Neuronal stem cell (in vitro differentiated cells): ENCODE measurements at places on chromosomes 11 and 22.

- H3K4me3 ChIP-seq, result peak overlapping the region; percentile 38
- no peaks in the 10 kb centered on the region for H3K36me3 ChIP-seq
- no peak overlapping the region for H3K27ac ChIP-seq
- no peak for DNase-seq
- peaks cover 31% of the 10 kb centered on the region for H3K4me1 ChIP-seq
- H3K27me3 ChIP-seq, result no peaks in the 10 kb centered on the region
Observed at GRCh38 chr11:75639762-75640181, 29.1 kb downstream of the MAP6 start.

GRCh38 chr11:46890665-46891064, 27.7 kb downstream of the LRP4 start:
- H3K27ac ChIP-seq, result no peak overlapping the region
- no peaks in the 10 kb centered on the region for H3K4me1 ChIP-seq
- no peak overlapping the region for H3K4me3 ChIP-seq
- peaks cover 35% of the 10 kb centered on the region for H3K36me3 ChIP-seq

GRCh38 chr11:64078284-64078683, 42.6 kb downstream of the FLRT1 start:
- no peaks in the 10 kb centered on the region for H3K36me3 ChIP-seq
- H3K4me1 ChIP-seq, result peaks cover 8% of the 10 kb centered on the region
- H3K27ac ChIP-seq, result no peak overlapping the region
- no peak overlapping the region for H3K4me3 ChIP-seq
- no peak for DNase-seq

DNA sequence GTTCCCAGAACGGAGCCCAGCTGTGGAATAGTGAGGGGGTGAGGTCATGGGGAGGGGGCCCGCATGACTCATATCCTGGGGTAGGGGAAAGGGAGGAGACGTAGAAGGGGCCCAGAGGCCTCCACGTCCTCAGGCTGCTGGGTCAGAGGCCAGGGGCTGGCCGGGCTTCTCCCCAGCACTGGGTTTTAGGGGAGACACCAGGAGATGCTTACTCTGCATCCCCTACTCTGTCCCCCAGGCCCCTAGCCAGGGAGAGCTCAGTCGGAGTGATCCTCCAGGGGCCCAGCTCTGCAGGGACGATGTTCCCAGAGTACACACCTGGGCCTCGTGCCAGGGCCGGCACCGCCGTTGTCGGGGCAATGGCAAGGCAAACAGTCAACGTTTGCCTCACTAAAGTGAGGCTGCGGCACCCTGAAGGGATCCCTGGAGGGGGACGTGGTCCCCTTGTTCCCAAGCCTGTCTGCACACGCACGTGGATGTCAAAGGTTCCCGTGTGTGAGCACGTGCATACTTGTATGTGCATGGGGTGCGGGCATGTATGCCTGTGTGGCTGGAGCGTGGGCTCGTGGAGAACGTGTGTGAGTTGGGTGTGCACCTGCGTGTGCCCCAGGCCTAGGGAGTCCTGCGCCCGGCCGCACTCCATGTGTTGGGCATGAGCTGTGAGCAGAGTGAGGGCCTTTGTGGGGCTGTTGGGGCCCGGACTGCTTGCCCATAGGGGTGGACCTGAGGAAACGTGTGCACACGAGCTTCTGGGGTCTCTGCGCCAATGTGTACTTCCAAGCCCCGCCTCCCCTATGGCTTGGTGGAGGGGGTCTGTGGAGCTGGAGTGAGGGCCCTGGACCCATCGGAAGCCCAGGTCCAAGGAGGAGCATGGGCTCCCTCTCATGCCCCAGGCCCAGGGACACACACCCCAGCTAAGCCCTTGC, 14.2 kb downstream of the PRR33 start:
- no peak overlapping the region for H3K4me3 ChIP-seq
- H3K4me1 ChIP-seq, result peaks cover 5% of the 10 kb centered on the region
- no peaks in the 10 kb centered on the region for H3K36me3 ChIP-seq
- no peak overlapping the region for H3K27ac ChIP-seq

DNA sequence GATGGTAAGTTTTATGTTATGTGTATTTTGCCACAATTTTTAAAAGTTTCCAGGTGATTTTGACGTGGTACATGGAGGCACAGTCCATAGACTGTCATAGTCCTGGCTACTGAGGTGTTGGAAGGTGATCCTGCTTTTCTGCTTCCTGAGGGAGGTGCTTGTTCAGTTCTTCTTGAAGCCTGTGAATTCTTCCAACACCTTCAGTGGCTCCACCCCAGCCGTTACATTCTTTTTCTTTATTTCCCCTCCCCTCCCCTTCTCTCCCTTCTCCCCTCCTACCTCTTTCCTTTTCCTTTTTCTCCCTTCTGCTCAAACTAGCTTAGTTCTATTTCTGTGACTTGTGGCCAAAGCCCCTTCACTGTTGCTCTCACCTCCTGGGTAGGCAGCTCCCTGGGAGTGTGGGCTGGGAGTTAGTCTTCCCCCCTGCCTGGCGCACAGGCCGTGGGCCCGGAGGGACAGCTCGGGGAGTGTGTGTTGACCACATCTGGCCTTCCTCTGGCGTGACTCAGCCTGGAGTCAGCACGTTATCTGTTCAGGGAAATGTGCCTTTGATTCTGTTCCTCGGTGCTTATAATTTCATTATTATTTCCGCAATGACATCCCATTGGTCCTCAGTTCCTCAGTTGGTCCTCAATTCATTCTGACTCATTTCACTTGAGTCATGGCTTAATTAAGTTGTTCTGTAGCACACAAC, 566.2 kb downstream of the TBC1D22A start:
- DNase-seq, result no peak
- no peaks in the 10 kb centered on the region for H3K4me1 ChIP-seq
- H3K36me3 ChIP-seq, result peaks cover 2% of the 10 kb centered on the region
- peaks cover 10% of the 10 kb centered on the region for H3K27me3 ChIP-seq
- no peak overlapping the region for H3K27ac ChIP-seq

DNA sequence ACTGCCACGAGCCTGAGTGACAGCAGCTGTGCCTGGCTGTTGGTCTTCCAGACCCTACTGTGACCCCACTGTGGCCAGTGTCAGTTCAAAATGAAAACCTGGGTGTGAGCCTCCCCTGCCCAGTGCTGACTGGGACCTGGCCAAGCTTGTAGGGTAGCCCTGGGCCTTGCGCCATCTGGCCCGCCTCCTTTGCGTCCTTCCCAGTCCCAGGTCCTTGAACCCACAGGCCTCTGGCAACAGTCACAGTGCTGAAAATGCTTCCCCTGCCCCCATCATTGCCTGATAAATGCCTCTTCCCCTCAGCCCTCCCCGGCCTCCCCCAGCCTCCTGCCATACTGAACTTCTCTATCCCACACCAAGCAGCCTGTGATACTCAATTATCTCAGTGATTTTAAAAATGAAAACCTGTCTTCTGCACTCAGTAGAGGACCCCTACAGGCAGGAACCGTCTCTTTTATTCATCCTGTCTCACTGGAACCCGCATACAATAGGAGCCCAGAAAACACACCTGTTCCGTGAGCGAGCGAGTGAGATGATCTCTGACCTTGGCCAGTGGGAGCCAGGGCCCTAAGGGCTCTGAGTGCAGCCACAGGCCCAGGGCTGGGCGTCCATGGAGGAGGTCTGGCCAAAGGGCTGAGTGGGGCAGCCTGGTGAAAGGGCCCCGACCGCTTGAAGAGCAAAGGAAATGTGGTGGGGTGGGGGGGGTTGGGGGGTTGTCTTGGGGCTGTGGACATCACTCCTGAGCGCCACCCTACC, 49.7 kb upstream of the TTLL12 start:
- H3K27me3 ChIP-seq, result no peaks in the 10 kb centered on the region
- no peaks in the 10 kb centered on the region for H3K36me3 ChIP-seq
- H3K27ac ChIP-seq, result no peak overlapping the region
- no peak overlapping the region for H3K4me3 ChIP-seq
- H3K4me1 ChIP-seq, result peaks cover 30% of the 10 kb centered on the region
- DNase-seq, result no peak

GRCh38 chr11:1000357-1001278, 35.9 kb downstream of the MUC6 start:
- DNase-seq, result no peak
- peaks cover 77% of the 10 kb centered on the region for H3K36me3 ChIP-seq
- peaks cover 7% of the 10 kb centered on the region for H3K4me1 ChIP-seq
- no peak overlapping the region for H3K27ac ChIP-seq

- no peak overlapping the region for H3K27ac ChIP-seq
- no peak overlapping the region for H3K4me3 ChIP-seq
- no peaks in the 10 kb centered on the region for H3K27me3 ChIP-seq
- no peak for DNase-seq
- no peaks in the 10 kb centered on the region for H3K4me1 ChIP-seq
- H3K36me3 ChIP-seq, result peaks cover 87% of the 10 kb centered on the region
Observed at GRCh38 chr11:34065505-34066203, 14.1 kb downstream of the CAPRIN1 start.

DNA sequence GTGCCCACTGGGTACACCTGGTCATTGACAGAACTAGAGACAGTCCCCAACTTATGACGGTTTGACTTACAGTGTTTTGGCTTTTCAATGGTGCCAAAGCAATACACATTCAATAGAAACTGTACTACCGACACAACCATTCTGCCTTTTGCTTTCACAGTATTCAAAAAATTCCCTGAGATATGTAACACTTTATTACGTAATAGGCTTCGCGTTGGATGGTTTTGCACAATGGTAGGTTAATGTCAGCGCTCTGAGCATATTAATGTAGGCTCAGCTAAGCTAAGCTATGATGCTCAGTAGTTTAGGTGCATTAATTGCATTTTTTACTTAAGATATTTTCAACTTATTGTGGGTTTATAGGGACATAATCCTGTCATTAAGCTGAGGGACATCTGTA, 105.1 kb upstream of the B3GAT1 start:
- no peak overlapping the region for H3K27ac ChIP-seq
- H3K36me3 ChIP-seq, result no peaks in the 10 kb centered on the region
- H3K27me3 ChIP-seq, result no peaks in the 10 kb centered on the region
- no peak for DNase-seq

DNA sequence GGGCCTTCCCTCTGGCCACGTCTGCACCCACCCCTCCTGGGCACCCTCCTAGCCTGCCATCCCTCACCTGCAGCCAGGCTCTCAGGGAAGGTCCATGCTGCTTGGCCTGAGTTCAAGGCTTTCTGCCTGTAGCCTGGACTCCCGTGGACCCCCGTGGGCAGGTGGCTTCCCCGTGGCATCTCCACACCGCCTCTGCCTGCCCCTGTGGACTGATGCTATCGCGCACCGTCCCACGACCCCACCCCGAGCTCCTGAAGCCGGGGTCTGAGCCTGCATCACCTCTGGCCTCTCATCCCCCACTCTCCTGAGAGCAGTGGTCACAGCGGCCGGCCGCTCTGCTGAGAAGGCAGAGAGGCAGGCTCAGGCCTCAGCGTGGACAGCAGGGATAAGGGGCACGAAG, 4.5 kb downstream of the IFITM5 start:
- peaks cover 23% of the 10 kb centered on the region for H3K36me3 ChIP-seq
- H3K27ac ChIP-seq, result no peak overlapping the region
- no peak for DNase-seq
- H3K27me3 ChIP-seq, result no peaks in the 10 kb centered on the region
- no peak overlapping the region for H3K4me3 ChIP-seq

DNA sequence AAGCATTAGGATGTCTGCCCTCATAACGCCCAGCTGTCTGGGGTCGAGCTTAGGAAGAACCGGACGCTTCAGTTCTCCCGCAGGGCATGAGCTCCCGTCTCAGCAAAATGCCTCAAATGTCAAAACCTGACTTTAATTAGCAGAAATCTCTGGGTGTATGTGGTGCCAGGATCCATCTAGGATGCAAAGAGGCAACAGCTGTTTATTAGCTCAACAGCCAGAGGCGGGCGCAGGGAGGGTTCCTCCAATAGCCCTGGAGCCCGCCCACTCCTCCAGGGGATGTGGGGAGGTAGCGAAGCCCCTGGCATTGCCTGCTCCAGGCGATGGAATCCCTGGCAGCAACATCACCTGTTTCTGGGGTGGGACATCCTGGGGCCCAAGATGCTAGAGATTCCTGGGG, 39.4 kb upstream of the RTL6 start:
- DNase-seq, result no peak
- H3K27me3 ChIP-seq, result peaks cover 29% of the 10 kb centered on the region
- H3K36me3 ChIP-seq, result no peaks in the 10 kb centered on the region
- H3K4me3 ChIP-seq, result no peak overlapping the region

DNA sequence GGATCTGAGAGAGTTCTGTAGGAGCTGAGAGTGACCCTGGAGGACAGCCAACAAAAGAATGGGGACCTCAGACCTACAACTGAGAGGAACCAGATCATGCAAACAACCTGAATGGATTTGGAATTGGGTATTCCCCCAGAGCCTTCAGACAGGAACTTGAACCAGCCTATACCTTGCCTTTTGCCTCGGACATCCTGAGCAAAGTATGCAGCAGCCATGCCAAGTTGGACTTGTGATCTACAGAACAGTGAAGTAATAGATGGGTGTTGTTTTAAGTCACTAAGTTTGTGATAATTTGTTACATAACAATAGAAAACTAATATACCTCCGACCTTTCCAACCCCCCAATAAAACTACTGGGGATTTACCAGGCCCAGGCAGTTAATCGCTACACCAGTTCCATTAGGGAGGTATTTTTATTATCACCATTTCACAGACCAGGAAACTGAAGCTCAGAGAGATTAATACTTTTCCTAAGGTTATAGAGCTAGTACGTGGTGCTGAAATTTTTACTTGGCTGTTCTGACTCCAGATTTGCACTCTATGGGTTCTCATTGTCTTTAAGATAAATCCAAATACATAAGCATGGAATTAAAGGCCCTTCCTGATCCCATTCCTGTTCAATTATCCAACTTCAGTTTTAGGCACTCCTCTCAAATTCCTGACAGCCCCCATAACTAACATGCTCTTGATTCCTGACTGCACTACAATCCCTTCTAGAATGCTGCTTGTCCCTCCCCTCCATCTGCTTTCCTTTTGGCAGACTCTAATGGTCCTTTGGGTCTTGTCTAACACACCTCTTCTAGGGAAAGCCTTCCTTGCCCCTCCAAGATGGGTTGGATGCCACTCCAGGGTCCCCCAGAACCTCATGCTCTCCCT, 1.7 kb upstream of the RASSF10 start:
- DNase-seq, result no peak
- no peak overlapping the region for H3K4me3 ChIP-seq
- H3K27me3 ChIP-seq, result peaks cover 6% of the 10 kb centered on the region
- peaks cover 14% of the 10 kb centered on the region for H3K4me1 ChIP-seq
- H3K36me3 ChIP-seq, result no peaks in the 10 kb centered on the region

DNA sequence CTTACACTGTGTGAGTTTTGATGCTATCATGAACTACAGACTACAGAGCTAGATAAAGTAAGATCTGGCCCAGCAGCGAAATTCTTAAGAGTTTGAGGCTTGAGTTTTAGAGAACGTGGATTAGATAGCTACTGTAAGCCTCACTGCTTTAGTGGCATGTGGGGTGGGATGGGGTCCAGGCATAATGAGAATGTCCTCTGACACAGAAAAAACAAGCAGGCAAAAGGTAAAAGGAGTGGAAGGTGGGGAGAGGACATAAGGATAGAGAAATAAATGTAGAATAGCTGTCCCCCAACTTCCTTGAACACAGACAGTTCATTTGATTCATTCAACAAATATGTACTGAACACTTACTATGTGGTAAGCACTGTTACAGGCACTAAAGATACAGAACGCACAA, 324.5 kb upstream of the PITPNB start:
- no peak for DNase-seq
- no peaks in the 10 kb centered on the region for H3K27me3 ChIP-seq
- no peaks in the 10 kb centered on the region for H3K36me3 ChIP-seq
- H3K27ac ChIP-seq, result no peak overlapping the region
- no peak overlapping the region for H3K4me3 ChIP-seq
